ENCODE measurements at places on chromosomes 11 and 22.
A peak's percentile ranks its signal among the peaks of the same experiment; 100 is the strongest.

- peak; percentile 93 for DNase-seq
These were observed 2.4 kb upstream of the LRP4 start for GRCh38 chr11:46920755-46921154.

GRCh38 chr22:46596819-46597218 is 23.4 kb upstream of the GRAMD4 start:
- DNase-seq, result no peak

DNA sequence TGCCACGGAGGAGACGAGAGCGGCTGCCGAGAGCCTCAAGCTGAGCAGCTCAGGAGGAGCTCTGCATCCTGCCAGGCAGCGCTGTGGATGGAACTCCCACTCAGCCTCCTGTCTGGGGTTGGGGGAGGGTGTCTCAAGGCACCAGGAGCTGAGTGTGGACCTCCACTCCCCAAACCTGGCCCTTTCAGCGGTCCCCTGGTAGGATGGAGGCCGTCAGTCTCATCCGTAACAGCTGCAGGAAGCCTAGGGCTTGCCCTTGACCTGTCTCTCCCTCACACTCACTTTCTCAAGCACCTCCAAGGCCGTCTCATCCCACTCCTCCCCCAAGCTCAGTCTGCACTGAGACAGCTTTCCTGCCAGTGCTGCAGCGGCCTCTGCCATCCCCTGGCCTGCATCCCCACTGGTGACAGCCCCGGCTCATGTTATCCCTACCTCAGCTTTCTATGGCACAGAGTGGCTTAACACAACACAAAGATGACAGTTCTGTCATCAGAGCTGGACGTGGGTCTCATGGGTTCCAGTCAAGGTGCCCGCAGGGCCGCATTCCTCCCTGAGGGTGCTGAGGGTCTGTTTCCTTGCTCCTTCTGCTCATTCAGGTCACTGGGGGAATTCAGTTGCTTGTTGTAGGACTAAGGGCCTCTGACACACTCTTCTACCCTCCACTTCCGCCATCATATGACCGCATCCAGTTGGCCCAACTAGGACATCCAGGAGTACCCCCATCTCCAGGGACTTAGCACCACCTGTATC is 341.9 kb upstream of the B3GAT1 start:
- DNase-seq, result no peak

- DNase-seq, result no peak
These were observed 33.6 kb downstream of the LARGE1 start for GRCh38 chr22:33886696-33887095.

DNA sequence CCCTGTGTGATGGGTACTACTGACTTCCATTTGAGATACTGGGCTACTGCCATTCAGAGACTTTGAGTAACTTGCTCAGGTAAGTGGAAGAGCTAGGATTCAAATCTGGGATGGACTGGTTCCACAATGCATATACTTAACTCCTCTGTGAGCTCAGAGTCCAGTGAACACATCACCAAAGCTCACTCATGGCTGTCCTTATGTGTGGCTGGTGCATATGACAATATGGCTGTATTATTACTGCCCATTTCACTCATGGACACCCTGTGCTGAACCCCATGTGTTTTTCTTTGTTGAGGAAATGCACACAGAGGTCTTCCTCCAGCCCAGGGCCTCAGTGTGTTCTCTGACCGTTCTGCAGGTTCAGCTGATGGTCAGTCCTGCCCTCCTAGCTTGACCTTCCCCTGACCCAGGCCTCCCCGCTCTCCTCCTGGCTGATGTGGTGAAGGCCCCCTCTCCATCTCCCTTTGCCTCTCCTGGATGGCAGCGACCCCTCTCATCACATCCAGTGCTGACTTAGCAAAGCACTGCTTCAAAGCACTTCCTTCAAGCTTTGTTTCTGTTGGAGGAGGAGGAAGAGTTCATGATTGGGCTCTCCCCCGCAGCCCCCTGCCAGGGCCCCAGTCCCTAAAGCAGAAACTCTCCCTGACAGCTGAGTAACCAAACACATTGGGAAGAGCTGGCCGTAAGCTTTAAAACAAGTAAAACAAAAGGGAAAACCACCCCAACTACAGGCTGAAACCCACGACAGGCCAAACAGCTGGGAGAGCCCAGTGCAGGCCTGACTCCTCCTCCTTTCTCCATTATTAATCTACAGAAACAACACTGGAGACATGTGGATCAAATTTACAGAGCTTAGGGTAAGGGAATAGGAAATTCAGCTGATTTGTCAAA is 101.2 kb downstream of the NAT10 start:
- no peak for DNase-seq

DNA sequence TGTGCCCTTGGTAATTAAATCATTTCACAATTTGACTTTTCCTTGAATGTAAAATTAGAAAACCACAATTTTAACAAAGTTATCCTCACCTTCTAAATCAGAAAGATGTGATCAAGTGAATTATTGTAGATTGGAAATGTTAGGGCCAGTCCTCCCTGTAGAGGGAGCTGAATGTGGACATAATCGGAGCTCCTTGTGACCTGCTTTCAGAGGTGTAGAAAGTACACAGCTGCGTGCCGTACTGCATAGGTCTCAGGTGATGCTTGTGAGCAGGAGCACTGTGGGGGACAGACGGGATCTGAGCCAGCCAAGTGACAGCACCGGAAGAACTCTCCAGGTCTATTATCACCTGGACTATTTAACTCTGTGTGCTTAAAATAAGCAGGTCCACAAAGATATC is 338.0 kb downstream of the AASDHPPT start:
- DNase-seq, result no peak

- DNase-seq, result peak; percentile 23
These were observed 7.4 kb downstream of the CNTF start for GRCh38 chr11:58629857-58630256.

Data from A172 (cell line).